Heart left ventricle (tissue), 16 donors: ENCODE measurements at places on chromosomes 4 and X. TPM values are rescaled to one million over a fixed set of nuclear protein-coding genes. Genes with fewer than 3 reads are reported as not detected.
A peak's percentile ranks its signal among the peaks of the same experiment; 100 is the strongest.

SH3D19 gene
- 113 TPM for total RNA-seq

DNA sequence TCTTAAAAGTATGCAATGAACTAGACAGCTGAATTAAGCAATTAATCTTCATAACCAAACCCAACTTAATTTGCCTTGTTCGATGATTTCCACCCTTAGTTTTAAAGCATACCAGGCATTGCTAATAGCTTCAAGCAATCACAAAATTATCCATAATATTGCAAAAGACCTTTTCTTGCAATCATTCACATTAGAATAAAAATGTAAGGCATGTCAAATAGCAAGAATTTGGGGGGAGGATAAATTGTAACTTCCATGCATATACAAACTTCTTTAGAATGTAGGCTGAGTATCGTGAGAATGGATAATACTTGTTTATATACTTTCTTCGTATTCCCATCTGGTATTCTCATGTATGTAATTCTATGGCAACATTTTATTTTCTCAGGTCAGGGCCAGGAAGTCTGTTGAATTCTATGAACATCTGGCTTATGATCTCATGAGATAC lies 28.7 kb upstream of the BMP2K start:
- no peak overlapping the region for H3K4me3 ChIP-seq
- no peaks in the 10 kb centered on the region for H3K27me3 ChIP-seq
- no peaks in the 10 kb centered on the region for H3K36me3 ChIP-seq

DNA sequence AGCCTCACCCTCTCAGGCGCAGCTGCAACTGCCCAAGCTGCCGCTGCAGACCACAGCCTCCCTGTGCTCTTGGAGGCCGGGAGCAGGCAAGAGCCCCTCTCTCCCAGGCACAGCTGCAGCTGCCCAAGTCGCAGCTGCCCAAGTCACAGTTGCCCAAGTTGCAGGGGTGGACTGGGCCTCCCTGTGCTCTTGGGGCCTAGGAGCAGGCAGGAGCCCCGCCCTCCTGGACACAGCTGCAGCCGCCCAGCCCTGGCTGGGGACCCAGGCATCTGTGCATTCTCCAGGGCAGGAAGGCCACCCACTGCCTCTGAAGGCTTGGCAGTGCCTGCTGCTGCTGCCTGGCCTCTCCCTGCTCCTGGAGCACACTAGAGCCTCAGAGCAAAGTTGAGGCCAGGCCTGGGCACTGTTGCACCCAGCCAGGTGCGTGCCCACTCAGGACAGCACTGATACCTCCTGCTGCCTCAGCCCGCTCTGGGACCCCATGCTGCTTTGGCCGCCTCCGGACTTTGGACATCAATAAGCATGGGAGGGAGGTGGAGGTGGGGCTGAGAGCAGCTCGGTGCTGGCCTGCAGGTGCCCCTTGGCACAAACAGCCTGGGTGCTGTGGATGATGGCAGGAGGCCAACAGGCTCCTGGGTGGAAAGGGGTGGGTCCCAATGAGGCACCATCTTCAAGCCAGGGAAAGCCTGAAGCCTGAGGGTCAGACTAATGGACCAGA lies 247.5 kb downstream of the PDGFC start:
- no peaks in the 10 kb centered on the region for H3K4me1 ChIP-seq
- no peaks in the 10 kb centered on the region for H3K36me3 ChIP-seq
- H3K4me3 ChIP-seq: no peak overlapping the region
- H3K27me3 ChIP-seq: no peaks in the 10 kb centered on the region
- DNase-seq: no peak
- H3K27ac ChIP-seq: no peak overlapping the region

DNA sequence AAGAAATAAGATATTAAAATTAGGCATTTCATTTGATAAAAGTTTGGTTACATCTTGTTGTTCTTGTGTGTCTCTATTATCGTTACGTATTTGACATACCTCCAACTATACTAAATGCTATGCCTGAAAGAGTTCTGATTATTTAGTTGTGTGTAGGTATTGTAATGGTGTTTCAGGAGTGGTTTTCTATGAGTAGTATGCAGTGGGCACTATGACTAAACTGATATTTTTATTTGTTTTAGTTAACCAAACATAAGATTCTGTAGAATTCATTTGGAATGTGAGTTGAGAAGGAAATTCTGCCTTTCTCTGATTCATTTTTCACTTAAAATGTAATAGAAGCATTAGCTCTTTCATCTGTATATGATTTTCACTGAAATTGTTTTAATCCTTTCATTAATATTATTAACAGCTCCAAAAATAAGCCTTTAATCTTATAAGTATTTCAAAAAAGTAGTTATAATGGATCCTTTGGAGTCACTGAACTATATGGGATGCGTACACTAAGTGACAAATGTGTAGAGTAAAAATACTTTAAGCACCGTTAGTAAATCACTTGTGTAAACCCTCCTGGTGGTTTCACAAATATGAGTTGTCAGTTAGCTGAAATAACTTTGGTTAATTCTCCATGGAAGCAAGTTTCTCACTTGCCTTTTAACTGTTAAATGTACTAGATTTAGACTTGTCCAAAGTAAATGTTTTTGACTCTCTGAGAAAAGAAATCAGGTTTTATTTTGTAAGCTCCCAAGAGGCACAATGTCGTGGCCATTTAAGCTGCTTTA lies 388.7 kb downstream of the ADGRL3 start:
- no peak overlapping the region for H3K27ac ChIP-seq
- no peaks in the 10 kb centered on the region for H3K27me3 ChIP-seq
- no peak overlapping the region for H3K4me3 ChIP-seq
- DNase-seq: no peak
- no peaks in the 10 kb centered on the region for H3K4me1 ChIP-seq

DNA sequence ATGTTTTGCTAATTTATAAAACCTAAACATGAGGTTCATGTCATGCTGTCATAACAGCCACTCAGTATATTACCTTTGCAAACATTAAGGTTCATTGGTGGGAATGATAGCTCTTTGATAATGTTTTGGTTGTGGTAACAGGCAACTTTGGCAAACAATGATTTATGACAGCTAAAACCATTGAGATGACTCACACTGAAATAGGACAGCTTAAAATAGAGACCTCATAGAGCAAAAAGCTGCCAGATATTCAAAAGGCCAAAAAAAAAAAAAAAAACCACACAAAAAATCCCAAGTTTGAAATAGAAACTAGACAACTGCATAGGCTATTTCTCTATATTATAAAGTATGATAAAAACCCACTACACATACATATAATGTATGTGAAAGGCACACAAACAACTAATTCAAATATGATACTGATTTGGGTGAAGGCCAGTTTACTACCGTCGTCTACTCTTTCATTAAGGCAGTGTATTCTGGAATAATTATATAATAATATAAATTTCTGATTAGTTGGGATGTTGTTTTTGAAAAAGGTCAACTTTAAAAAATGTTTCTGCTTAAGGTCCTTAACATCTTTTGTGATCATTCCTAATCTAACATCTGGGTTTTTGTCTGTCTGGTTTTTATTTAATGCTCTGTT lies 646.0 kb upstream of the PITX2 start:
- no peaks in the 10 kb centered on the region for H3K27me3 ChIP-seq
- no peak for DNase-seq
- H3K4me1 ChIP-seq: peaks cover 7% of the 10 kb centered on the region
- no peak overlapping the region for H3K4me3 ChIP-seq

DNA sequence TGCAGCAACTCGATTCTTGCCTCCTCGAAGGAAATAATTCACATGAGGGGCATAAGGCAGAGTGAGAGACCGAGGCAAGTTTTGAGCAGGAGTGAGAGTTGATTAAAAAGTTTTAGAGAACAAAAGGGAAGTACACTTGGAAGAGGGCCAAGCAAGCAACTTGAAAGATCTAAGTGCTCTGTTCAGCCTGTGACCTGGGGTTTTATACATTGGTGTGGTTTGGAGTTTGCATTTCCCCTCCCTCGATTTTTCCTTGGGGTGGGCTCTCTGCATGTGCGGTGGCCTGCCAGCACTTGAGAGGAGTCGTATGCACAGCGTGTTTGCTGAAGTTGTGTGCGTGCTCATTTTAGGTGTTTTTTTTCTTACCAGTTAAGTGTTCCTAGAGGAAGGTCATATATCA lies 356.4 kb downstream of the KLHL4 start:
- no peak for DNase-seq
- no peak overlapping the region for H3K27ac ChIP-seq
- H3K36me3 ChIP-seq: no peaks in the 10 kb centered on the region
- no peaks in the 10 kb centered on the region for H3K27me3 ChIP-seq
- H3K4me3 ChIP-seq: no peak overlapping the region

GRCh38 chr4:2935762-2936743 lies 27.2 kb downstream of the NOP14 start:
- no peaks in the 10 kb centered on the region for H3K36me3 ChIP-seq
- peaks cover 52% of the 10 kb centered on the region for H3K4me1 ChIP-seq
- no peak for DNase-seq
- H3K4me3 ChIP-seq: peak overlapping the region; percentile 90
- no peaks in the 10 kb centered on the region for H3K27me3 ChIP-seq
